ENCODE measurements at places on chromosomes 1 and 21.

- DNase-seq = no peak
These were observed 13.4 kb downstream of the OSCP1 start for GRCh38 chr1:36436821-36437220.

DNA sequence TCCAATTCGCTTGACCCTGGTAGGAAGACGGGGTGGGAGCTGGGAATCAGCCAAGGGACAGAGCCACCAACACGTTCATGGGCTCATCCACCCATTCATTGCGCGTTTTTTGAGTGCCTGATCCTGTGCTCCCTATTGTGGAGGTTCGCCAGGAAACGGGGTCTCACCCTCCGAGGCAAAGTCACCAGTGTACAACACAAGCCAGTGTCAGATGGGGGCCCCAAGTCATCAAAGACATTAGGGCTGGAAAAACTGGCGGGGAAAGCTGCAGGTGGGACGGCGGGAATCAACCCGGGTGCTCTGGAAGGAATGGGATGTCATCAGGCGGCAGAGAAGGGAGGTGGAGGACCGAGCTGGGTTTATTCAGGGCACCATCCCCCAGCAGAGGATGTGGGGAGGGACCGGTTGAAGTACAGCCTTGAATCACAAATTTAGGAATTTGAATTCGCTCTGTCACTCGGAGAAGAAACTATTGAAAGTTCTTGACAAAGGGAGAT lies 667 bp upstream of the NID1 start:
- no peak for DNase-seq

DNA sequence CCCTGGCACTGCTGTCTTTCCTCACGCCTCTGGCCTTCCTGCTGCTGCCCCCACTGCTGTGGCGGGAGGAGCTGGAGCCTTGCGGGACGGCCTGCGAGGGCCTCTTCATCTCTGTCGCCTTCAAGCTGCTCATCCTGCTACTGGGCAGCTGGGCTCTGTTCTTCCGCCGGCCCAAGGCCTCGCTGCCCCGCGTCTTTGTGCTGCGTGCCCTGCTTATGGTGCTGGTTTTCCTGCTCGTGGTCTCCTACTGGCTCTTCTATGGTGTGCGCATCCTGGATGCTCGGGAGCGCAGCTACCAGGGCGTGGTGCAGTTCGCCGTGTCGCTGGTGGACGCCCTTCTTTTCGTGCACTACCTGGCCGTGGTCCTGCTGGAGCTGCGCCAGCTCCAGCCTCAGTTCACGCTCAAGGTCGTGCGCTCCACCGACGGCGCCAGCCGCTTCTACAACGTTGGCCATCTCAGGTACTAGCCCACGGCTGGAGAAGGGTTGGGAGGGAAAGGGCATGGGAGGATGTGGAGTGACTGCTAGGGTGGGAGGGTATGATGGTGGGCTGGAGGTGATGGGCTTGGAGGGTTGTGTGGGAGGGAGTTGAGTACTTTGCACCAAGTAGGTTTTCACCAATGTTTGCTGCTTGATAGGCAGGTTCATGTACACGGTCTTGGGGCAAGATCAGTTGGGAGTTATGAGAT lies 18.9 kb downstream of the VANGL2 start:
- DNase-seq = no peak

DNA sequence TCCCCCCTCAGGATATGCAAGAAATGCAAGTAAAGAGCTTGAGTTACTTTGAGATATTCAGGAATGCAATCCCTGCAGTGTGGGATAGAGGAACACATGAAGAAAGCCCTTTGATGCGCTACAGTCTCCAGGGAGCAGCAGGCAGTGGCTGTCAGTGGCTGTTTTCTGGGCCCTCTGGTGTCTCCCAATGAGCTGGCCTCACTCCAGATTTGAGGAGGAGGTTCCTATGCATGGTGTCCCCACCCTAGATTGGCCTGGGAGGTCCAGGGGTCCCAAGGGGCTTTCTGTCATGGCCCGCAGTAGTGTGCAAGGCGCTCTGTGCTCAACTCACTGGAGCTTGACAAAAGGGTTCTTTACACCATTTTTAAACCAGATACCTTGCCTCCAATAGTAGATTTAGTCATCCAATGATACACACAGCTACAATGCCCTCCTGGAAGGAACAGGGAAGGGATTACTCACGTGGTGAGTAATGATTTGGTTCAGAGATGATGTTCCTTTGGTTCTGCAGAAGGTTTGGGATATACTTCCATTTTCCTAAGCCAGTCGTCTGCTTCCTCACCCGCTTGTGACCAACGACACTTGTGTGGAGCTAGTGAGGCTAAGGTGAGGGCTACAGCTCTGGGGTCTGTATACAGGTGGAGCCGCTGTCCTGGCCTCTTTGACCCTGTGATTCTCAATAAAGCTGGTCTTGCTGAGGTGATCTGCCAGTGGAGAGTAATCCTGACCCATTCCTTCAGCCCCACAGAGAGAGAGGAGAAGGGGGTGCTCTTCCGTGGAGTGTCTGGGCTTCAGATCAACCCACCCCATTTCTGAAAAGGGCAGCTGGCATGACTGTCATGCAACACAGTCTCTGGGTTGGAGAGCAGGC lies 6.6 kb downstream of the BATF3 start:
- no peak for DNase-seq

DNA sequence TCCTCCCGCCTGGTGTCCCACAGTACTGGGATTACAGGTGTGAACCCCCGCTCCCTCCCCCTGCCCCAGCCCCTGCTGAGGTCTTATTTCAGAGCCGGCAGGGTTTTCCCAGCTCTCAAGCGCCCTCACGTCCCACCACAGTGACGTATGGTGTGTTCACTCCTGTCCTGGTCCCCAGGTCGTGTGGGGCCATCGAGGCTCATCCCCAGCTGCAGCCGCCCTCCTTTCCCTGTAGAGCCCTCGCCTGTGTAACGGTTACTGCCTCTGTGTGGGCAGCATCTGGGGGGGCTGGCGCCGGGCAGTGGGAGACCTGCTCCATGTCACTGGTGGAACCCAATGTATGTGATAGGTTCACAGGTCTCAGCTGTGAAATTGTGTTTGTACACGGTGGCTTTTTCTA lies 23.2 kb downstream of the SKI start:
- no peak for DNase-seq

GRCh38 chr1:147214325-147214724 lies 10.8 kb downstream of the FMO5 start:
- DNase-seq = no peak

- DNase-seq = no peak
These were observed 112.1 kb downstream of the HIVEP3 start for GRCh38 chr1:41806472-41807155.

GRCh38 chr1:108016451-108016920 lies 51.5 kb upstream of the VAV3 start:
- no peak for DNase-seq

DNA sequence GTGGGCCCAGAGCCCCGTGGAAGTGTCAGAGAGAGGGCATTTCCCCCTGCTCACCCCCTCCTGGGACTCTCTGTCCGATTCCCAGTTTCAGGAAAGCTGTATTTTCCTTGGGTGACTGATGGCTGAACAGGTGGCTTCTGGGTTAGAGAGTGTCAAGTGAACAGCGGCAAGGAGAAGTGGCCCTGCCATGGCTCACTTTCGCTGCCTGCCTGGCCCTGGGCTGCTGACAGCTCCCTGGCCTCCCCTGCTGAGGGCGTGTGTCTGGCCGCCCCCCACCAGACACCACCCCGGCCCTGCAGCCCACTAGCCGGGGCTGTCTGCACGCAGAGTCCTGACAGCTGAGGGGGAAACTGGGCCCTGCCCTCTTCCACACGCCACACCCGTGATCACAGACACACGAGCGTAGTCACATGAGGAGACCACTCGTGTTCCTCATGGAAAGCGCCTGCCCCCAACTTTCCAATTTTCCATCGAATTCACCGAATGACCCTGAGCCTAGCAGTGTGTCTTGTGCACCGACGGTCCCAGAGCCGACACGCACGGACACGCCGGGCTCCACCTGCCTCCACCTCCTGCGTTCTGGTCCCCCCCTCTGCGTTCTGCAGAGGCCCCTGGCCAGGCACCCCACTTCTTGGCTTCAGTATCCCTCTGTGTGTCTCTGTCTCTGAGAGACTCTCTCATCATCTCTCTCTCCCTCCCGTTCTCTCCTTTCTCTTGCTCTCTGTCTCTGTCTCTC lies 60.6 kb upstream of the CASZ1 start:
- no peak for DNase-seq

GRCh38 chr1:157969697-157970485 lies 23.6 kb upstream of the KIRREL1 start:
- DNase-seq = no peak

- no peak for DNase-seq
These were observed 56.5 kb upstream of the ARTN start for GRCh38 chr1:43877101-43877500.

DNA sequence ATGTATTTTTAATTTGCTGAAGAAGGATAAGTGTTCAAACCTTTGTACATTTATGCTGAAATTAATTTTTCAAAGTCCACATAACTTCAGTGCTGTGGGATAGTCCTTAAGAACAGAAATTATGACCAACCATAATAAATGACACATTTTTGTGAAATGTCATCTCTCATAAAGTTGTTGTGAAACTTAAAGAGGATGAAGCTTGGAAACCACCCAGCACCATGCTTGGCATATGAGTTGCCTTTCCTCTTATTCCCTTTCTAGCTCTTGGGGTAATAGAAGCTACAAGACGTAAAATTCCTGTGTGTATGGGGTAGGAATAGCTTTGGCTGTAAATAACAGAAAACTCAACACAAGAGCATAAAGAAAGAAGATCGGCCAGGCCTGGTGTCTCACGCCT lies 18.9 kb upstream of the USP24 start:
- DNase-seq = no peak

- no peak for DNase-seq
These were observed 84.7 kb downstream of the LRRC8D start for GRCh38 chr1:89905395-89906058.

- no peak for DNase-seq
These were observed 18.7 kb downstream of the ADAMTS5 start for GRCh38 chr21:26948194-26948593.

DNA sequence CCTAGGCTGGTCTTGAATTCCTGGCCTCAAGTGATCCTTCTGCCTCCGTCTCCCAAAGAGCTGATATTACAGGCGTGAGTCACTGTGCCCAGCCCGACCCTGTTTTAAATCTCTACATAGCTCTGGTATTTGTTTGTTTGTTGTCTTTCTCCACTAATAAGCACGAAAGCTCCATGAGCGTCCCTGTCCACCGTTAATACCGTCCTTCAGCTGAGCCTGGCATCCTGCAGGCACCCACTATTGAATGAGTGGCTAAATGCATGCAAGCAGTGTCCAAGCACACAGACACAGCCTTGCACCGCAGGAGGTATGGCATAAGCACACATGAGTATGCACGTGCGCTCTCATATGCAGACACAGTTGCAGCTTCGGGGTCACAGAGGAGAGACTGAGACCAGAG lies 4.5 kb upstream of the COL16A1 start:
- no peak for DNase-seq

- DNase-seq = no peak
These were observed 2.8 kb upstream of the INPP5B start for GRCh38 chr1:37949524-37950152.

DNA sequence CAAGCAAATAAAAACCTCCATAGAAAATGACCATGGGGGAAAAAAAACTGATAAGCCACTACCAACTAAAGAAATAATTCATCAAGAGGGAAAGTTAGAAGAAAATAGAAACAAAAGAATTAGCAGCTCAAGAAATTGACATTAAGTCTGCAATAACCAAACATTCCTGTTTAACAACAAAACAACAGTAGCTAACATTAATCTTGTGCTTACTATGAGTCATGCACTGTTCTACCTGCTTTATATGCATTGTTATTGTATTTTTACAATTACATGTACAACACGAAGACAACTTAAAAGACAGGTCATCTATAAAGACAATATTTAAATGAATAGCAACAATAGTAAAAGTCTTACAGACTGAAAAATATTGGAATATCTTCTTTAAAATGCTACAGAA lies 34.4 kb upstream of the LRRC7 start:
- no peak for DNase-seq

DNA sequence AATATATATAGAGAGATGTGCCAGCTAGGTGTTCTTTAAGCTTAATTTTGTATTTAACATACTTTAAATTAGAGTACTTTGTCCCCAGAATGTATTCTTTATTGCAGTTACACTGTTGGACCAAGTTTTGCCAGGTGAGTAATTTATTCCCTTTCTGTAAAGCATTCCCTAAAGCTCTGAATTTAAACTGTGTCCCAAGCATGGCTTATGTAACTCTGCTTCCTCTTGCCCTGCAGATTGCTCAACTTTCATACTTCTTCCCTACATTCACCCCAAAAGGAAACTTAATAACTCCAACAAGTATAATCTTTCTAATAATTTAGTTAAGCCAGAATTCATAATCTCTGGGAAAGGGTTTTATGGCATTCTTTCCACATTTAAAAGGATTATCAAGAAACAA lies 5.6 kb downstream of the LYPLAL1 start:
- DNase-seq = no peak

- DNase-seq = no peak
These were observed 545.1 kb downstream of the PLPP3 start for GRCh38 chr1:56034222-56034621.

GRCh38 chr1:40756523-40756922 lies 27.1 kb upstream of the KCNQ4 start:
- DNase-seq = no peak

GRCh38 chr1:55311057-55311641 lies 96.0 kb upstream of the USP24 start:
- no peak for DNase-seq

GRCh38 chr1:208565756-208566440 lies 321.7 kb upstream of the PLXNA2 start:
- no peak for DNase-seq

GRCh38 chr1:61088163-61088974 lies 6.0 kb downstream of the NFIA start:
- DNase-seq = no peak

DNA sequence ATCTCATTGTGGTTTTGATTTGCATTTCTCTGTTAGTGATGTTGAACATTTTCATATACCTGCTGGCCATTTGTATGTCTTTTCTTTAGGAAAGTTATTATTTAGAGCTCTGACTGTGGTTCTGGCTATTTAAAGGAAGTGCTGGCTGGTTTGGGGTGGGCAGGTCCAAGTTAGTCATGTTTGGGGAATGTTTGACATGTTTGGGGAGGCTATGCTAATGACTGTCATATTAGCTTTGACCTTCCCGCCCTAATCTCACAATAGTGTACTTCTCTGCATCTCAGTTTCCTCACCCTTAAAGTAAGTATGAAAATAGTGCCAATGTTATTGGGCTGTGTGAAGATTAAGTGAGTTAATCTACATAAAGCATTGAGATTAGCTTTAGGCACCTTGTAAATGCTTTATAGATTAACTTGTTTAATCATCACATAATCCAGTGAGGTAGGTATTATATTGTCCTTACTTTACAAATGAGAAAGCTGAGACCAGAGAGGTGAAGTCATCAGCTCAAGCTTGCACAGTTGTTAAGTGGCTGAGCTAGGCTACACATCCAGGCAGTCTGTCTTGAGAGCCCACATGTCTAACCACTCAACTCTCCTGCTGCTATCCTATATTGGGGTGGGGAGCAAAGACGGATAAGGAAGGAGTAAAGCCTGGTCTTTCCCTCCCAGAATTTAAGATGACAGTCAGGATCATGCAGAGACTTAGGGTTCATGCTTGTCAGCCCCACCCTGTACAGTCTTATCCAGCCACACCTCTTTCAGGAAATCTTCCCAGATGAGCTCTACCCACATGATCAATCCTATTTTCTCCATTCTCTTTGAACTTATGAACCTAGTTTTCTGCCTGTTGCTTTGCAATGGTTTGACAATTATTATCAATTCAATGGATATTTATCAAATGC lies 22.8 kb upstream of the CRNN start:
- DNase-seq = no peak

GRCh38 chr1:244980605-244981004 lies 116.3 kb upstream of the HNRNPU start:
- no peak for DNase-seq

- DNase-seq = no peak
These were observed 162.6 kb downstream of the RHOU start for GRCh38 chr1:228897901-228898300.
